ENCODE measurements at places on chromosomes 2 and 18. TPM values are rescaled to one million over a fixed set of nuclear protein-coding genes. Genes with fewer than 3 reads are reported as not detected.

The SFXN5 gene
- total RNA-seq = 11.1 TPM

The SFTPB gene
- total RNA-seq = not detected

The POLR1B gene
- 29.3 TPM for total RNA-seq

The ABCB11 gene
- not detected for total RNA-seq

The LINC00305 gene
- not detected for total RNA-seq

The SEH1L gene
- total RNA-seq = 53.0 TPM

The ASXL2 gene
- 4.4 TPM for total RNA-seq

The ATL2 gene
- total RNA-seq = 68.0 TPM

The PCARE gene
- not detected for total RNA-seq

The GREB1L gene
- total RNA-seq = 2.7 TPM

The NYAP2 gene
- 0.95 TPM for total RNA-seq

The MERTK gene
- total RNA-seq = 0.62 TPM

The LYG1 gene
- total RNA-seq = 0.12 TPM

The EHD3 gene
- 4.6 TPM for total RNA-seq

The DCTN1 gene
- 67.2 TPM for total RNA-seq

The SH2D6 gene
- total RNA-seq = not detected

The POTEC gene
- 0.10 TPM for total RNA-seq

The FSIP2 gene
- under 0.01 TPM for total RNA-seq

The KCNK3 gene
- total RNA-seq = 0.12 TPM

The HOXD13 gene
- 3.1 TPM for total RNA-seq

The TMEM37 gene
- total RNA-seq = 1.5 TPM

The AOX1 gene
- total RNA-seq = 0.06 TPM

The TMEM200C gene
- 0.35 TPM for total RNA-seq

The DNAH6 gene
- total RNA-seq = not detected

The ZNF396 gene
- total RNA-seq = 3.1 TPM

The PRKCE gene
- total RNA-seq = 30.9 TPM
